ENCODE measurements at places on chromosomes 5 and 9.

DNA sequence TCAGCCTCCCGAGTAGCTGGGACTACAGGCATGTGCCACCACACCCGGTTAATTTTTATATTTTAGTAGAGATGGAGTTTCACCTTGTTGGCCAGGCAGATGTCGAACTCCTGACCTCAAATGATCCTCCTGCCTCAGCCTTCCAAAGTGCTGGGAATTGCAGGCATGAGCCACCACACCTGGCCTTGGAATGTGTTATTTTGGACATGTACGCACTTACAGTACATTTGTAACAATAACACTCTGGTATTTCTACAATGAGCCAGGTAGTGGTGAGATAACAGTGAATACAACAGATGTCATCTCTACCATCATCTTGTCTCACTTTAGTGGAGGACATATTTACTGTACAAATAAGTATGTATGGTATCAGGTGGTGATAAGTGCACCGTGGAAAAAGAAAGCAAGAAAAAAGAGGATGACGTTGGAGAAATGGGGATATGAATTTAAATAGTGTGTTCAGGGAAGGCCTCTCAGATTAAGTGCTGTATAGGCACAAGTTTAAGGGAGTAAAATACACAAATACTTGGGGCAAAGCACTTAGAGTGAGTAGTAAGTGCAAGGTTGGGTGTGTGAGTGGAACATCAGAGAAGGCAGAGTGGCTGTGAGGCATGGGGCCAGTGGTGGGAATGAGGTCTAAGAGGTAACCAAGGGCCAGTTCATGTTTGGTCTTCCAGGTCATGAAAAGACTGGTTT lies 100.1 kb downstream of the CDC42SE2 start:
- DNase-seq = no peak

GRCh38 chr9:93028448-93029006 lies 30.0 kb upstream of the SUSD3 start:
- no peak for DNase-seq

DNA sequence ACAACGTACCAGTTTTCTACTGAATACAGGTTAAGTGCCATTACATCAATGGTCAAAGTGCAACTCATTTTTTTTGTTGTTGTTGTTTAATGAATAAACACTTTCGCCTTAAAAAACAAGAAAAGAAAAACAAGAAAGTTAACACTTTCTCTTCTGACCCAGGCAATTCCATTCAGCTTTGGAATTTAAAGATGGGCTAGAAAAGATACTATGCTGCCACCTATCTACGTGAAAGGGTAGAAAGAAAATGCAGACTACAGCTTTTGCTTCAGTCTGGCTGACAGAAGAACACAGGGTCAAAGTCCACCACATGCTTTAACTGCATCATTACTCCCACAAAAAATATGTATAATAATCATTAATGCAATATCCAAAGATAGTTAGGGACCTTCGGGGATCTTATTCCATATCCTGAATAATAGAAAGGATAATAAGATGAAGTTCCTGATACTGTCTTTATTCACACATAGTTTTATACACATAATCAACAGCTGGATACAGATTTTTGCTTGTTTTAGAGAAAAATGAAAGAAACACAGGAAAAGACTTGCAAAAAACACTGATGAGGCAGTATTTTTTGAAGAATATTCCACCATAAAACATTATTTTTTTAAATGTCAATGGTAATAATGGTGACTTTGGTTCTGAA lies 40.4 kb downstream of the ZDHHC21 start:
- DNase-seq = peak; percentile 40

DNA sequence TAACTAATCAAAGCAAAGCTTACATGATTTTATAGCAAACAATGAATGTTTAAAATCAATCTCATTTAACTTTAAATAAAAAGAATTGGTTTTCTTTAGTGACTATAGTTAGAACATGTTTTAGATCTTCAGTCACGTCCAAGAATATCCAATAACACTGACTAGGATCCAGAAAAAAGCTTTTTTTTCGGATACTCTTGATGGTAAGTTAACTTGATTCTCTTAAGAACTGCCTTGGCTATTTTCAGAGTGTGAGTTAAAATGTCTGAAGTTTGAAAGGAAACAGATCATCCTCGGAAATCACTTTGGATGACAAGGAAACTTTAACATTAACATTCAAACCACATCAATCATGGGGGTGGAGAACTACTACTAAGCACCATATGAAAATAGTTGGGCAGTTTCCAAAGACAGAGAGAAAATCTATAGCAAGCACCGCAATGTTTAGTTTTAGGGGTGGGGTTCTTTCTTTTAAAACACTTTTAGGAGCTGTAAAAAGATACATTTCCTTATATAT lies 83.7 kb upstream of the SLC27A6 start:
- DNase-seq = no peak

GRCh38 chr9:91089405-91090129 lies 272.2 kb downstream of the AUH start:
- DNase-seq = peak; percentile 73

DNA sequence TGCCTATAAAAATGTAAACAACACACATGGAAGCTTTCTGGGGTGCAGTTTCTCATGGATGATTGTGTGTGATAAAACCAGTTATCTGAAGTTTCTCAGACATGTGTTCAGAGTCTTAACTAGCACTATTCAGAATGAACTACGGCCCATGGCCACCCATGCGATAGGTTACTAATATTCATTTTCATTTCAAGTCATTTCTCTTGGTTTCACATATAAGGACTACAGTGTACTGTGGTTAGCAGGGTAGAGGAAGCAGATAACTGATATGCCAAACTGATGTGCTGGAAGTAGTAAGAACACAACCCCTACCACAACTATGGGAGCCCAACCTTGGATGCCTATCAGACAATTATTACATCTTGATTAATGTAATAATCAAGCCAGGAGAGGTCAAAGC lies 372.1 kb downstream of the DTWD2 start:
- DNase-seq = no peak

- DNase-seq = no peak
Observed at GRCh38 chr9:68997666-68998065, 16.2 kb downstream of the PRKACG start.

DNA sequence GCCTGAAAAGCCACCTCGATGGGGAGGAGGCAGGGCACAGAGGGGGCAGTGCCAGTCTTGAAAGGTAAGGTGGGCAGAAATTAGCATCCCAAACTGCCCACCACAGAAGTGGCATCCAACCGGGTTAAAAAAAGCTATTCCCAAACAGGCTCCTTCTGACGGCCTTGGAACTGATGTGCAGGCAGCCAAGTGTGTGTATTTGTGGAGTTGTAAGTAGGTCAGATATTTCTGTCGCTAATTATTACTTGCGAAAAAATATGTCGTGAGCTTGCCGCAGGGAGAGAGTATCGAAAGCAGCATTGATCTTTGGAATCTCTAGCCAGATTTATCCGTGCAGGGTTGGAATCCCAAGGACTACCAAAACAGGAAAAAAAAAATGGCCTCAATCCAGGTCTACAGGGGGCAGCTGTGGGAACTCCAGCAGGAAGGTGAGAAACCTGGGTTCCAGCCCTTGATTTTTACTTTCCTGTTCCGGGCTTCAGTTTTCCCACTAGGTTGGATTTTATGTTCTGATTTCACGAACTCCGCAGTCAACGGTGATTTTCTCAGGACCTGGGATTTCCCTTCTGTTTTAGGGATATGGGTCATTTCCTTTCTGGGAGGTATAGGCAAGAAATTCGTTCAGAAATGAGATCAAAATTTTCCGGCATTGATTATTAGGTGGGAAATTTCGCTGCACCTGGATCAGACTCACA lies 200.8 kb downstream of the RGS3 start:
- DNase-seq = no peak

- DNase-seq = peak; percentile 38
Observed at GRCh38 chr9:93064392-93065134, 6.1 kb downstream of the SUSD3 start.

GRCh38 chr5:5141625-5142525 lies 1.7 kb downstream of the ADAMTS16 start:
- peak; percentile 69 for DNase-seq

DNA sequence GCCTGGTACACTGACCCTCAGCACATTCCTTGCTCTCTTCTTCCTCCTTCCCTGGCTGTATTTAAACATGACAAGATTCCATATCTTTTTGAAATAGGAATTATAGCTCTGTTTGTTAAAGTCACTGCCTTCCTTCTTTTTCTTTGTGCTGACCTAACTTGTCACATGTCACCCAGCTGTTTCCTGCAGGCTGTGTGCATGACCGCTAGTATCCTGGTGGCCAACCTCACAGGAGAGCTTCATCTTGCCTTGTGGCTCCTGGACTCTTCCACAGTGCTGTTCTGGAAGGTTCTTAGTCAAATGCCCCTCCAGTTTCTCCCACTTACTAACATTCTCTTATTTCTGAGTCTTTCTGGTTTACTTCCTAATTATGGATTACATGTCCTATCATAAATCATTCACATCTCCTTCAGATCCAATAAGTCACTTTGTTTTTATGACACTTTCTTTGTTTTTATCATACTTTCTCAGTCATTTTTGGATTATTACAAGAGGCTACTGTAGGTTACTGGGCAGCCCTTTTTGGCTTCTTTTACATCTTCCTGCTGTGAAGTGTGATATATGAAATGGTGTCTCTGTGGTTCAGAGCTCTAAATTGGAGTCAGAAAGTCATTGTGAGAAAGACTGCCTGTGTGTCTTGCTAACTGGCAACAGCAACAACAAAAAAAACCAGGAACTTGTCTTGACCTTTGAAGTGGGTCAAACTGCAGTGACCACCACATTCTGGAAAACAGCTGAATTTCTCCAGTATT lies 463.6 kb upstream of the DAP start:
- no peak for DNase-seq

- DNase-seq = no peak
Observed at GRCh38 chr9:121510766-121511550, 11.3 kb upstream of the GGTA1 start.

GRCh38 chr5:135986891-135987401 lies 32.2 kb upstream of the LECT2 start:
- DNase-seq = peak; percentile 30

- peak; percentile 97 for DNase-seq
Observed at GRCh38 chr5:150143350-150144245, 12.0 kb downstream of the PDGFRB start.

GRCh38 chr9:133769511-133770075 lies 31.4 kb upstream of the SARDH start:
- no peak for DNase-seq

- DNase-seq = no peak
Observed at GRCh38 chr5:143938230-143938629, 126.3 kb downstream of the HMHB1 start.

GRCh38 chr5:59208474-59208873 lies 625.6 kb downstream of the RAB3C start:
- no peak for DNase-seq

GRCh38 chr5:72622170-72622760 lies 115.1 kb upstream of the ZNF366 start:
- no peak for DNase-seq

DNA sequence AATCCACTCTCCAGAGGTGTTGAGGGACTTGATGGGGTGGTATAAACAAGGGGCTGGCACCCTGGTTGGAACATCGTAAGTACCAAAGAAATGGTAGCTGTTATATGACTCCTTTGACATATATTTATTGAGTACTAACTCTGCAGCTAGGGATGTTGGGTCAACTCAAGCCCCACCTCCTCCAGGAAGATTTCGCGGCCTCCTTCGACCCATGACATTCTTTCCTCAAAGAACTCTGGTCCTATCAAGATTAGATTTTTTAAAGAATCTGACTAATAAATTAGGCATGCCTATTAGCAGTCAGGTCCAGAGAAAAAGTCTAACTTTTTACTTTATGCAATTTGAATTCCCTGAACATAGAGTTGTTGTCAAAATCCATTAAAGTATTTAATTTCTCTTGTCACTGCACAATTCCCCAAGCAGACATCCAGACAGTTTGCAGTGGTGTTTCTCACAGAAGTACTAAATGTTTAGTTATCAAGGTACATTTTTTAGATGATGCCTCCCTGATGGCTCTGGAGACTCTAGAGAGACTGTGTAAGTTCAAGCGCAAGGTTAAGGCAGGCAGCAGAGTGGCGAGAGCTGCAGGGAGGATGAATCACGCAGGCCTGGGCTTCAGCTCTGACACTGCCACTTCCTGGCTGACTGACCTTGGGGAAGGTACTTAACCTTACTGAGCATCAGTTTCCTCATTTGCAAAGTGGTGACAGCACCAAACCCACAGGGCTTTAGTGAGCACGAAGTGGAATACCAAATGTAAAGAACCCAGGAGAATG lies 209.6 kb downstream of the TTLL11 start:
- DNase-seq = peak; percentile 45

GRCh38 chr9:99980598-99980997 lies 74.1 kb downstream of the STX17 start:
- DNase-seq = no peak

GRCh38 chr9:130043654-130044623 lies 950 bp upstream of the FNBP1 start:
- DNase-seq = peak; percentile 58

- DNase-seq = no peak
Observed at GRCh38 chr5:137372016-137372772, 126.9 kb downstream of the SPOCK1 start.

DNA sequence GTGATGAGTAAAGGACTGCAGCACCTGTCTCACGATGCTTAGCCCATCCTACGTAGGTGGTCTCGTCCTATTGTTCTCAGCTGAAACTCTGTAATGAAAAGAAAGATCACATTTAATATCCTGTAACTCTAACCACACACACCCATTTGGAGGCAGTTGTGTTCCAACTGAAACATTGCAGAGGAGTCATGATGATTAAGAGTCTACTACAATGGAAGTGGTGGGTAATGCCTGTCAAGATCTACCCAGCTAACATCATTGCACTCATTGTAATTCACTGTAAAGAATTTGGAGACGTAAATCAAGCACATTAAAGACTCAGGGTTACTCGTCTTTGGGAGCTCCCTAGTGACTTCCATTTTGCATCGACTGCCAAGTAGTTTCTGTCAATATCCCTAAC lies 106.0 kb upstream of the PTPN3 start:
- peak; percentile 46 for DNase-seq

- no peak for DNase-seq
Observed at GRCh38 chr5:42887097-42887496, 75.4 kb upstream of the SELENOP start.

- no peak for DNase-seq
Observed at GRCh38 chr9:90593646-90594045, 49.0 kb downstream of the DIRAS2 start.

DNA sequence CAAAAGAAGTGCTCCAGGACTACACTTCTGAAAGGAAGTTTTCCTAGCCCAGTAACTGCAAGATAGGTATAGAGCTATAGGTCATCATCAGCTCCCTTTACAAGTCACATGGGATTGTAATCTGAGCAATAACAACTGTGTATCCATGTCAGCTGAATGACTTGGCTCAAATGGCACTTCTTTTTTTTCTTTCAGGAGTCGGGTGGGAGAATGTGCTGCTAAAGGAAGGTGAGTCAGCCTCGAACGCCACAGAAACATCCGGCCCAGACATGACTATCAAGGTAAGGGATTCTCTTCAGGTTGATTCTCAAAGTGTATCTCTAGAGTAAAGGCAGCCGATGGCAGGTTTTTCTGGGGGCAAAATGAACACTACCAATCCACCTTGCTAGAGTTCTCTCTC lies 192.2 kb downstream of the C9orf152 start:
- peak; percentile 88 for DNase-seq

- no peak for DNase-seq
Observed at GRCh38 chr5:9512457-9512856, 33.4 kb downstream of the SEMA5A start.

- peak; percentile 65 for DNase-seq
Observed at GRCh38 chr5:90783460-90784333, 225.1 kb downstream of the ADGRV1 start.

- no peak for DNase-seq
Observed at GRCh38 chr9:135887585-135888050, 19.7 kb downstream of the CAMSAP1 start.

GRCh38 chr5:122067390-122067789 lies 10.7 kb downstream of the LOX start:
- no peak for DNase-seq

GRCh38 chr5:168001318-168001717 lies 290.1 kb upstream of the WWC1 start:
- DNase-seq = no peak
